Cortex of kidney (tissue), 1 donor: ENCODE measurements at places on chromosomes 2 and 18.

DNA sequence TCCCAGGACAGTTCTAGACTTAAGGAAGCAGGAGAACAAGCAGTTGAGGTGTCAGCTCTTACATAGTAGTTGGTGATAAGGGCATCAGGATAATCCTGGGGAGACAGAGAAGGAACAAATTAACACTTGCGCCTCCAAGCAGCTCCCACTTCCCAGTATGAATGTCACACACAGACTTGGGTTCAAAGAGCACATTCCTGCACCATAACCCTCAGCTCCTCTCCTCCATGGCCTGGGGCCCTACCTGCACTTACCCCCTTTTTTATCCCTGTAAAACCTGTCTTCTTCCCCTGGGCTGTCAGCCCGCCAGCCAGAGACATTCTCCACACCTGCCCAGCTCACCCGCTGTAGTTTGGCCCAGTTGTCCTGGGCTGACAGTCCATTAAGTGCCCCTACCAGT is 3.9 kb upstream of the UCN start:
- no peak for DNase-seq

GRCh38 chr2:80255918-80256781 is 48.4 kb downstream of the LRRTM1 start:
- DNase-seq: no peak

DNA sequence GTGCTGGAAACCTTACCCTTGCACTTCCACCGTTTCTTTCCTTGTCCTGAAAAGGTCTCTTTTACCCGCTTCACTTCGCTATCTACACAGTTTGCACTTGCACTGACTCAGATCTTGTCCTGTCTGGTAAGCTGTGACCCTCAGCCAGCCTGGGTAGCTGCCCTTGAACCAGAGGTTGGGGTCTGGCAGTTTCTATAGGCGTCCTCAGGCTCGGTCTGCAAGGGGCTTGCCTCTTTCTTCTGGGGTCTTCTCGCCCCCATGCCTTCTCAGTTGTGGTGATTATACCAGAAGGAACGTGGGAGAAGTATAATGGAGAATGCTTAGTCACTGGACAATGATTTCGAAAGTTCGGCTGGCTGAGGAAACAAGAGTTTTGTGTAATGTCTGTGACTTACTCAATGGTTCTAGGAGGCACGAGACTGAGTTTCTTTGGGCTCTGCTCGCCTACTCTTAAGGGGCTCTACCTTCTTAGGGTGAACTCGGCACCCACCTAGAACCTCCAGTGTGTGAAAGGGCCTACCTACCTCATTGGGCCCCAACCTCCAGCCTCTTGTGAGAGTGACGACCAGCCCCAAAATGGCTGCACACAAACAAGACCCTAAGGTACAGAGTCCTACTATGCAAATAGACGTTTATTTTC is 6.9 kb upstream of the STAT1 start:
- DNase-seq: no peak

DNA sequence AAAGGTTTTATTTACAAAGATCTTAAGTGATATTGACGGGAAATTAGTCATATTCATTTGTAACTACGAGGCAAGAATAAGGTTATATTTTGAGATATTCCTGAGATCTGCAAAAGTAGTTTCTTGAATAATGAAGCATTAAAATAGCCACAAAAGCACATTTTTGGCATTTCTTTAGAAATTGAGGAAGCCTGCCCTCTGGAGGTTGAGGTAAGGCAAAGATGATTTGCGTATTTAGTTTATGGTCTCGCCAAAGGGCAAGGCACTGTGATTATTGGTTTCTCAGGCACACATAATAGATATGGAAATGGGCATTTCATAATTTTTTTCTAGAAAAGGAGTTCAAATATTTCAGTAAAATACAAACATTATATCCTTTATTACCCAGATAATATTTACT is 143.7 kb upstream of the RPRM start:
- DNase-seq: no peak
